SW480 (cell line): ENCODE measurements at places on chromosomes 2 and 18.

GRCh38 chr2:240998706-240998994 lies 232 bp downstream of the SNED1 start:
- no peak for DNase-seq

- DNase-seq, result peak; percentile 48
These were observed 157.5 kb downstream of the MGAT5 start for GRCh38 chr2:134411279-134411827.

DNA sequence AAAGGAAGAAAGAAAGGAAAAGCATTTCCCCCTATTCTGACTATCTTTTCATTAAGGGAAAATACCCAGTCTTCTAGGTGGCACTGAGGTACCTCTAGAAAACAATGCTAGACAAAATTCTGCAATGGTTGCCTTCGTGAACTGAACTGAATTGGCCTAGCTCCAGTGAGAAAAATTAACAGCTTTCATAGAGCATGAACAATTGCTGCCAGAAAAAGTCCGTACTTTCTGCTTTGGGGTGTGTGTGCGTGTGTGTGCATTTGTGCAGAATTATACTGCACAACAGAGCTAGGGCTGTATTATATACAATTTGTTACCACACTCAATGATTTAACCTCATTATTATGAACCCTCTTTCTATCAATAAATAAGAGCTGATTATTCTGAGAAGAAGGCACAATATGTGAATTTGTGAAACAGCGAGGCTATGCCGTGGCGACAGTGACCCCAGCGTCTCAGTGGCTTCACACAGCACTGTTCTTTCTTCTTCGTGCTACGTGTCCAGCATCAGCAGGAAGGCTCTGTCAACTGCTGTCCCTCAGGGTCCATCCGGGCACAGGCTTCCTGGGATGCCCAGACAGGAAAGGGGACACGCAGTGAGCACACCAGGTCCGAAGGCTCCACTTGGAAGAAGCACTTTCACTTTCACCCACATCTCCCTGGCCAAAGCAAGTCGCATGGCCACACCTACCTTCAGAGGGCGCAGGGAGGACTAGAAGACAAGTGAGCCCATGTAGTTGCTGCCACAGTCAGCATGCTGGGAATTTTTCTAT lies 47.5 kb downstream of the PTGR3 start:
- peak; percentile 2 for DNase-seq

DNA sequence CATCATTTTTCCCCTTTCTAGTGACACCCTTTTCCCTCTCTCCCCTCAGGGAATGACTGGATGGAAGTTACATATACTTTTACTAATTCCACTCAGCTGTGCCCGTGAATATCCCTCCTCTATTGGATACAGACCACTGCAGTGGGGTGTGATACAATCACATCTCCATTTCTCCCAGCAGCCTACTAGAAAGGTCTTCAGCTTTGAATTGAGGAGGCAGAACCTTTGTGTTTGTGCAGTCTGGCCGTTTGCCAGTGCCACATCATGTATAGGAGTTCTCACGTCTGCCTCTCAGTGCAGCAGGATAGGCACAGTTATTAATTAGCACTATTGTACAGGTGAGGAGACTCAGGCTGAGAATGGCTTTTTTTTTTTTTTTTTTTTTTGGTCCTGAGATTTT lies 16.4 kb downstream of the TNFRSF11A start:
- DNase-seq, result no peak

- no peak for DNase-seq
These were observed 34.4 kb downstream of the VPS54 start for GRCh38 chr2:63984606-63985359.

DNA sequence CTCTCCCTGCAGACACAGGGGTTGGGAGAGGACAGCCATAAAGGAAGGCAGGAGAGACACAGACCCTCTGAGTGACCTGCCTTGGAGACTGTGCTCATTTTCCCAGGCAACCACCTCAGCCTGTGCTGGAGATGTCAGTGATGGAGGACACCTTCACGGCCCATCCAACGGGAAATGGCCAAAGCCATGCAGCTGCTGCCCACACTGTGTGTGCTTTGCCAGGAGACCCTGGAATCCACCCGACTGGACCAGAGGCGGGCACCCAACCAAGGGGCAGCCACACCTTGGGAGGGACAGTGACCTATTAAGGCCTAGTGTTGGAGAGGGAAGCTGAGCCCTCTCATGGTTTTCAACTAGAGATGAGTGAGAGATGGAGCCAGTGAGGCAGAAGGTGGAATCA lies 192.5 kb downstream of the SMAD2 start:
- DNase-seq, result no peak

GRCh38 chr2:113138428-113139322 lies 11.3 kb downstream of the IL1RN start:
- peak; percentile 79 for DNase-seq

DNA sequence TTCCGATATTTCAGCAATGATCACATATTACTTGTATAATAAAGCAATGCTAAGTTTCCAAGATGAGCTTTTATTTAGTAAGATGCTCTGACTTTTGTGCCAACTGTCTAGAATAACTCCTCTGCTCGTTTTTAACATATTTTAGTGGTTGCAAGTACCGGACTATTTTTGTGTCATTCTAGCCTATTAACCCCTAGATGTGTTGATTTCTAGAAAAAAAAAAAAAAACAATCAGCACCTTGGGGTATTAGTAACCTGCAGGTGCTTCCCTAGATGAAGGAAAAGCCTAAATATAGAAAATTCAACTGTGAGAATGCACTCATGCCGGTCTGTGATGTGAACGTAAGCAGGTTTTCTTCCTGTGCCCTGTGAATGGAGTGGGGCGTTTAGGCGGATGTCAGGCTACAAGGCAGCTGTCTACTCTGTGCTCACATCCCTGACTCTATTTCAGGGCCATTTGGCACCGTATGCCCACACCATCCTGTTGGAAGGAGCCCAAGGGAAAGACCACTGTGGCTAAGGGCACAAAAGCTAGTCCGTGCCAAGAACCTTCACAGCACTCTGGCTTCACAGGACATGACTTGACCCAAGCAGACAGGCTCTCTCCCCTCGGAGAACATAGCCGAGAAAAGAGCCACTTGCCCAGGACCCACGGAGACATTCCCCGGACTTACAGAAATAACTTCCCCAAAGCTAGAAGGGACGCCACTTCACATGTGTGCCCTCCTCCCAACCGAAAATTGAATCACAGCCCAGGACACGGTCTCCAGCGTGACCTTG lies 60.9 kb upstream of the AGAP1 start:
- DNase-seq, result no peak

GRCh38 chr2:29014811-29015421 lies 33.8 kb downstream of the TOGARAM2 start:
- no peak for DNase-seq

DNA sequence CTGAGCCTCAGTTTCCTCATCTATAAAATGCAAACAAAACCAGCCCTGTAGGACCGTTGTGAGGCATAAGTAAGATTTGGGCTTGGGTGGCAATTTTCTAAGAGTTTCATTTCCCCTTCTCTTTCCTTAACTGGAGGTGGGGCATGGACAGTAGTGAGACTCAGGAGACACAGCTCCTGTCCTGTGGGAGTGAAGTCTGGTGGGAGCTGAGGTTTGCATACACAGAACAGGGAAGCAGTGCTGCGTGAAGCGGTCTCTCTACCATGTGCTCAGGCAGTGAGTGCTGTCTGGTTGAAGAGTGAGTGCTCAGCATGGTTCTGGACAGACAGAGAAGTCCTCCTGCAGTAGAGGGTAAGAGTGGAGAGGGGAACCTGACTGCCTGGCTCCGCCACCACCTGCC lies 62.3 kb upstream of the MCFD2 start:
- no peak for DNase-seq

DNA sequence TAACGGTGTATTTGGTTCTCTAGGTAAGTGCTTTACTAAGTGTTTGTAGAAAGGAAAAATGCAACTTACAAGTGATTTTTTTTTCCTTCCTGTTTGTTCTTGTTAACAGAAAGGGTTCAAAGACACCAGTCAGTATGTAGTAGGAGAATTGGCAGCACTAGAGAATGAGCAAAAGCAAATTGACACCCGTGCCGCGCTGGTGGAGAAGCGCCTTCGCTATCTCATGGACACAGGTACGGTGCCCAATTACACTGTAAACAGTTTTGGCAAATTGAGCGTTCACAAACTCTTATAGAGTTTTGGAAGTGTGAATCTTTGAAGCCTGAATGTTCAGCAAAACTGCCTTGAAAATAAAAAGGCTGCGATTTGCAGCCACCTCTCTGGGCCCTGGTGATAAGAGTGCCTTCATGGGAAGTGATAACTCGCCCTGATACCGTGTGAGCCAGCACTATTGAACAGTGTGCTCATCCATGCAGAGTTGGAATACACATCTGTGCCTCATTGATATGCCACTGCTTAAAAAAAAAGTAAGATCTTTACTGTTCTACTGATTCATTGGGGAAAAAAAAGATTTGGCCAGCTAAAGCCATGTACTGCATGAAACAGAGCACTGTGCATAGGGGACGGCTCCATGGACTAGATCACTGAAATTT lies 54.0 kb upstream of the OTX1 start:
- no peak for DNase-seq

DNA sequence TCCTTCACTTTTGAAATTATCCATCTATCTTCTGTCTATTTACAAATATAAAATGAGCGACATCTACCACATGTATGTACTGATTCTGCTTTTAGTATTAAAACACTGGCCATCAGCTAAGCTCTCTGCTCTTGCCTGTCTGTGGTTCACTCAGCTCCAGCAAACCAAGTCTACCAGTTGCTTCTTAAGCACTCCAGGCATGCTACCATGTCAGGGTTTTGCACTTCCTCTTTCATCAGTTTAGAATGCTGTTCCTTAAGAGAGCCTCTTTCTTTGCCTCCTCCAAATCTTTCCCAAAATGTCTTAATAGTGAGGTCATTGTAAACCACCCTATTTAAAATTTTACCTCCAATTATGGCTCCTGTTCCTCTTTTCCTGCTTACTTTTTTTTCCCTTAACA lies 59.5 kb downstream of the SCN3A start:
- no peak for DNase-seq

DNA sequence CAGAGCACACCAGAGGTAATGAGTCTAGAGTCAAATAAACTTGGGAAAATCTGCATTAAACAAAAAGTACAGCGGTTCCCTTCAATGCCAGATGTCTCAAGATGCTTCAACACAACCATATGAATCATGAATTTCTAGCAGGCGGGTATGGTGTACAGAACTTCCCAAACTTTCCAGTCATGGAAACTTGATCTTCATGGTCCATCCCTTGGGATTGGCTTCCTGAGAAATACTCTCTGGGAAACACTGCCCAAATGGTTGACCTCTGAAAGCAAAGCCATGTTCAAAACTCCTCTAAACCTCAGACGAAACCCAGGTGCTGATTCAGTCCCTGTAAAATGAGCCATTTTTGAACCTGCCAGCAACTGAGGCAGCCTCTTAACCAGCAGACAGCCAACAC lies 16.4 kb upstream of the TMEM247 start:
- DNase-seq, result no peak

- no peak for DNase-seq
These were observed 267.0 kb downstream of the CCDC85A start for GRCh38 chr2:56450772-56451171.

- no peak for DNase-seq
These were observed 31.0 kb downstream of the CYBRD1 start for GRCh38 chr2:171553236-171553635.

GRCh38 chr2:171595896-171596295 lies 73.6 kb downstream of the CYBRD1 start:
- DNase-seq, result no peak

GRCh38 chr2:9331704-9332103 lies 91.6 kb downstream of the ITGB1BP1 start:
- DNase-seq, result no peak

- DNase-seq, result no peak
These were observed 3.5 kb upstream of the RNU4ATAC start for GRCh38 chr2:121527009-121527682.

GRCh38 chr2:187548656-187549055 lies 5.6 kb downstream of the TFPI start:
- DNase-seq, result no peak

GRCh38 chr2:176188774-176189680 lies 559 bp downstream of the HOXD1 start:
- no peak for DNase-seq

DNA sequence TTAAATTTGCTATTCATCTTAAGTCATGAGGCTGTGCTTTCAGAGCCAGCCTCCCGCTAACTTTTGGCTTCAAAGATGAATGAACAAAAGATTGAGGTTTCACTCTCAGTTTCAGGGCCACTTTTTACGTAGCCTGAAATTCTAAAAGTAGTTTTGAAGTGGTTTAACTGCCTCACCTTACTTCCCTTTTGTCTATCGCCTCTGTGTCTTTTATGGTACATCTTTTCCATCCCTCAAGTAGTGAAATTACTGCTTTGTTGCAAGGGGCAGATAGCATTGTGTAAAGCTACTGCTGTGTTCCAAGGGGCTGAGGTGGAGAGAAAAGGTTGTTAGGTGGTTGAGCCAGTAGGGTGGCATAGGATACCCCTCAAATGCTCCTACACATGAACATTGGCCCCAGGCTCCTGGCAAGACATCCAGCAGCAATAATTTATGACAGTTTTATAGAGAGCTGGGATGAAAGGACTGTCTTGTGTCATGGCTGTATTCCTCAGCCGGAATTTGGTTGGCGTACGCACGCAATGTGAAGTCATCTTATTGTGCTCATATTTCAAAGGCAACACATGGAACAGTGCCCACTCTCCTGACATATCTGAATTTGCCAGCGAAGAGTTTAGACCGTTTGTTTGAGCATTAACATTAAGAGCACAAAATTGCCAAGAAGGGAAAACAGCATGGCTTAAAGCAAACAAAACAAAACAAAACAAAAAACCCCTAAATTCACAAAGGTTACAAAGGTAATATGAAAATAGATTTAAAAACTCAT lies 32.2 kb downstream of the QPCT start:
- peak; percentile 98 for DNase-seq

GRCh38 chr18:22594155-22594690 lies 176.5 kb upstream of the CTAGE1 start:
- no peak for DNase-seq

GRCh38 chr2:162111958-162112850 lies 38.2 kb upstream of the DPP4 start:
- no peak for DNase-seq

- no peak for DNase-seq
These were observed 257.0 kb downstream of the DPP10 start for GRCh38 chr2:114699423-114699944.

DNA sequence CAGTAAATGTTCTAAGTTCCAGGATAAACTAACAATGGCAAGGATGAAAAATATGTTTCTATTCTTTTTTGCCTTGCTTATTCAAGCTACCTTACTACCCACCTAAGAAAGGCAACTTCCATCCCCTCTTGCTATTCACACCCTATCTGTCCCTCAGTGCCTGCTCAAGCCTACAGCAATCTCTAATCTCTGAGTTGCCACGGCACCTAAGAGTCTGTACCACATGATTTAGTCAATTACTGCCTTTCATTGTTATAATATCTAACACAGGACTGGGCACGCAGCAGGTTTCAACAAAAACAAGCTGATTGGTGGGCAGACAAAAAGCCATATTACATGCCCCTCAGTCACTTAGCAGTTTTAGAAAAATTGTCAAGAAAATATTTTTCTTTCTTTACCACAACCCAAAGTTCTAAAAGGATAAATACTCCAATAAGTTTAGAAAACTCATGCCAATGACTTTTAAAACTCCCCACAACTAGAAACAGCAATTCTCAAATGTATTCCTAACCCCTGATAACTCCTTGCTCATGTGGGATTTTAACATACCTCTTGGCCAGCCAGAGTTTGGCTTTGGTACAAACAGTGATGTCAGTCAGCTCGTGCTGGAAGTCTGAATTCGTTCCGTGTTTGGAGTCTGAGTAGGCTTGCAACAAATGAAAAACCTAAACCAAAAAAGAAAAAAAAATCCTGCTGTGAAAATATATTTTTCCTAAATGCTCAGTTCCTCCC lies 117.3 kb upstream of the ZFP36L2 start:
- no peak for DNase-seq
